ENCODE measurements at places on chromosomes 1 and 21.

- DNase-seq, result no peak
Measured at GRCh38 chr1:24961334-24961733, 31.3 kb upstream of the RUNX3 start.

- DNase-seq, result no peak
Measured at GRCh38 chr1:66351913-66352312, 182.0 kb upstream of the SGIP1 start.

- no peak for DNase-seq
Measured at GRCh38 chr21:29625990-29626389, 313.8 kb downstream of the GRIK1 start.

GRCh38 chr1:164660412-164660772 lies 101.4 kb downstream of the PBX1 start:
- no peak for DNase-seq

DNA sequence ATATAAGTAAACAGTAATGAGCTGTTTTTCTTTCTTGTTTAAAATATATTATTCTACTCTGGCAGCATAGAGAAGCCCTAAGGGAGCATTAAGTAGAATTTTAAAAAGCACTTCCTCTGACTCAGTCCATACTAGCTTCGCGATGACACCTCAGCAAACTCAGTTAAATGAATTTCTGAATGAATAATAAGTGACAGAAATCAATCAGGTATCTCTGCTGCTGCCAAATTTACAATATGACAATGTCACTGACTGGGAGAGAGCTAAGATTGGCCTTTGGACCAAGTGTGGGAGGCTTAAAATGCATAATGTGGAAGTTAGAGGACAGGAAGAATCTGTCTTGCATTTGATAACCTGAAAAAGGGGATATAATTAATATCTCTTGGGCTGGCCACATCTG lies 296.1 kb downstream of the HHIPL2 start:
- DNase-seq, result no peak

Measured in stimulated activated CD4-positive, alpha-beta T cell treated with anti-CD3 and anti-CD28 coated beads, Interleukin-2, amount 100 ng/mL, for 24 hours (primary cell).